ENCODE measurements at places on chromosomes 4 and X.
A peak's percentile ranks its signal among the peaks of the same experiment; 100 is the strongest.

DNA sequence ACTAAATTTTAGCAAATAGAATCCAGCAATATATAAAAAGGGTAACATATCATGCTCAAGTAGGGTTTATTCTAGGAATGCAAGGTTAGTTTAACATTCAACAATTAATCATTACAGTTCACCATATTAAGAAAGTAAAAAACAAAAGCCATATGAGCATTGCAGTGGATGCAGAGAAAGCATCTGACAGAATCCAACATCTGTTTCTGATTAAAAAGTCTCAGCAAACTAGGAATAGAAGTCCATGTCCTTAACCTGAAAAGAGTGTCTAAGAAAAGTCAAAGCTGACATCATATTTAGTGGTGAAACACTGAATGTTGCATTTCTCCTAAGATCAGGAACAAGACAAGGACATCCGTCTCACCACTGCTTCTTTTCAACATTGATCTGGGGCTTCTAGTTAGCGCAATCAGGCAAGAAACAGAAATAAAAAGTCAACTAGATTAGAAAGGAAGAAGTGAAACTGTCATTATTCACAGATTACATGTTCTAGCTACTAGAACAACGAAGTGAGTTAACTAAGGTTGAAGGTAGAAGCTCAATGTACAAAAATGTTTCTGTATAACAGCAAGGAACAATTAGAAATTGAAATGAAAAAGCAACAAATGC is 49.3 kb downstream of the MRPL1 start:
- no peak for DNase-seq

DNA sequence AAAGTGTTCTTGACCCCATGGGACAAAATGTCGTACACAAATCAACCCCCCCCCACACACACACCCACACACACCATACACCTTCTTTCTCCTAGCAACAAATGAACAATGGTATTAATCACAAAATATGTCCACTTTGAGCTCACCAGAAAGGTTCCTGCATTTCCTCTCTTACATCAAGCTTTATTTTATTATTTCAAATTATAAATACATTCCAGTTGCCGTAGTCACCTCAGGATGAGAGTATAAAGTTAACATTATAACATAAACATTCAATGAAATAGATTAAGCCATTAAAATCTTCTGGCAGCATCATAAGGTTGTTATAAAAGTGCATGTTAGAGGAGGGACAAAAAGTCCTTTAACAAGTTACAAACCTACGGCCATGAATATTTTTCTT is 7.3 kb downstream of the XK start:
- no peak for DNase-seq

DNA sequence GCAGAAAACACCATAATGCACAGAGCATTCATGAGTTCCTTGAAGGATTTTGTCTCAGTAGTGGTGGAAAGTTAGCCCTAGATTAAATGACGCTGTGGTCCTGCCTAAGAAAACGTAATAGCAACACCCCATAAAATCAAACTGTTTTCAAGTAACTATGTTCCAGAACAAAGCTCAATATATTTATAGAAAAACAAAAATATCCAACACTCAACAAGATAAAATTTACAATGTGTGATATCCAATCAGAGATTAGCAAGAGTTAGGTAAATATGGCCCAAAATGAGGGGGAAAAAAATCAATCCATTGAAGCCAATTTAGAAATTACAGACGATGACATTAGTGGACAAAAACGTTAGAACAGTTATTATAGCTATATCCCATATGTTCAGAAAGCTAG is 9.9 kb upstream of the GAB1 start:
- DNase-seq: no peak

- no peak for DNase-seq
These were observed 144.1 kb downstream of the SLC7A11 start for GRCh38 chr4:138097912-138098600.

- no peak for DNase-seq
These were observed 13.5 kb downstream of the SNCA start for GRCh38 chr4:89823416-89823815.

GRCh38 chr4:7020290-7020689 is 22.9 kb upstream of the TADA2B start:
- DNase-seq: no peak

DNA sequence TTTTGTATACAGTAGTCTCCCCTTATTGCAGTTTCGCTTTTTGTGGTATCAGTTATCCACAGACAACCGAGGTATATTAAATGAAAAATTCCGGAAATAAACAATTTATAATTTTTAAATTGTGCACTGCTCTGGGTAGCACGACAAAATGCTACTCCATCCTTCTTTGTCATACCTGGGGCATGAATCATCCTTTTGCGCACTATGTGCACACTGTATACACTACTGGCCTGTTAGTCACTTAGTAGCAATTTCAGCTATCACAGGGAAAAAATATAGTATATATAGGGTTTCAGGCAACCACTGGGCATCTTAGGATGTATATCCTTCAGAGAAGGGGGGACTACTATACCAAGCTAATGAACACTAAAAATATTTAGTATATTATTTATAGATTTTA is 198.8 kb upstream of the FAT4 start:
- DNase-seq: no peak

DNA sequence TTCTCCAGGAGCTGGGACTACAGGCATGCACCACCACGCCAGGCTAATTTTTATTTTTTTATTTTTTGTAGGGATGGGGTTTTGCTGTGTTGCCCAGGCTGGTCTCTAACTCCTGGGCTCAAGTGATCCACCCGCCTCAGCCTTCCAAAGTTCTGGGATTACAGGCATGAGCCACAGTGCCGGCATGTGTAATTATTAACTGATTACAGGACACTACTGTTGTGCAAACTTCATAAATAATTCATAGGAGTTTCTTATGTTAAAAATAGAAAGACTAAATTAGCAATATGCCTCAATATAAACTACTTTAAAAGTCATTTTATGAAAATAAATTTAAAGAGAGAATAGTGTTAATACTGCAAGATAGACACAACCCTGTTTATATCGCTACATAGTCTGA is 221.9 kb downstream of the SNCA start:
- DNase-seq: no peak

DNA sequence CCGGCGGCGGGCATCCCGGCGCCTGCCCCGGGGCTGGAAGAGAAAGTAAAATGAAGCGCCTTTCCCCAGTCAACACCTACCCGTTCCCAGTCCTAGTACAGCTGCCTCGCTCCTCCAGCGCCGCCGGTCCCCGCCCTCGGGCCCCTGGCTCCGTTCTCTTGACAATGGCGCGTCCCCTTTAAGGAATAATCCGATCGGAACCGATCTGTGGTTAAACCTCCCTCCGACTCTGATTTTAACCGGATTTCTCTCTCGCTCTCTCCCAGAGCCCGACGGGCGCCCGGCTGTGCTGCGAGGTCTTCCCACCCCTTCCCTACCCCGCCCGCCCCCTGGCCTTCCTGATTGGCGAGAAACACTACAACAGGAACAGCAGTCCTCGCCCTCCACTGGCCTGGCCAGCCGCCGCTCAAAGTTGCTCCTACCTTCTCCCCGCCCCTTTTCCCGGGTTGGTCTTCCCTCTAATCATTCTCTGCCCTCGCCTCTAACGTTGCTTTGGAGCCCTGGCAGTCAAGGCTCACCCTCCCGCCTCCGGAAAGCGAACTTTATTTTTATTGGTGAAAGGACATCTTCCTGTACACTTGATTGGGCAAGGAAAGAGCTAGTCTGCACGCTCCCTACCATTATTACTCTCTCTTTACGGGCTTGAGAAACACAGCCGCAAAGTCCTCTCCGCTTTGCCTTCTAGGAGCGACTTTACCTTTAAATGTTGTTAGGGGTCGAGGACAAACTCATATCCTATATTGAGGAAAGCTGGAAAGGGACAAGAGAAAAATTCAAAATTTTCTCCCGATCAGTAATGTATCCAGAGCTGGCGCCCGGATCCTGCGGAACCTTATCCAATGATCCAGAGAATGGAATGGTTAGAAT is at the start of gene FRYL:
Gene FRYL, minus strand, starts transcription at position 282 of the 867 bp plus-strand sequence. CDS start 145,869 bp downstream, outside the sequence.
- DNase-seq: peak; percentile 97

DNA sequence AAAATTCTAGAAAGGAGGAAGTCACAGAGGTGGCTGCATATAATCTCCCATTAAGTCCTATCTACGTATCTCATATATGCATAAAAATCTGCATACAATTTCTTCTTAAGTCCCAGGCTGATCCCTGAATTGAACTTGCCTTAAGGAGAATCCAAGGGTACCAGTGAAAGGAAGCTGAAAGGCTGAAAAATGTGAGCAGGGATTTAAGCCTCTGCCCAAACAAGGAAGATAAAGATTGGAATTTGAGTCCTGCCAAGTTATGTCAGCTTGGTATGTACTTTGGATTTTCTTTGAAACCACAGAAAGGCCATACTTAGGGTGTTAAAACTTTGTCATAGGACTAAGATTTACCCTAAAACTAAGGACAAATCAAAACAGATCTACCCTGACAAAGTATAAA is 26.5 kb upstream of the GEMIN8 start:
- DNase-seq: no peak

GRCh38 chr4:56102601-56103000 is 153.9 kb downstream of the CEP135 start:
- no peak for DNase-seq

GRCh38 chrX:11751261-11751660 is 6.8 kb upstream of the MSL3 start:
- no peak for DNase-seq

GRCh38 chr4:149997881-149998421 is 80.3 kb upstream of the DCLK2 start:
- DNase-seq: no peak

DNA sequence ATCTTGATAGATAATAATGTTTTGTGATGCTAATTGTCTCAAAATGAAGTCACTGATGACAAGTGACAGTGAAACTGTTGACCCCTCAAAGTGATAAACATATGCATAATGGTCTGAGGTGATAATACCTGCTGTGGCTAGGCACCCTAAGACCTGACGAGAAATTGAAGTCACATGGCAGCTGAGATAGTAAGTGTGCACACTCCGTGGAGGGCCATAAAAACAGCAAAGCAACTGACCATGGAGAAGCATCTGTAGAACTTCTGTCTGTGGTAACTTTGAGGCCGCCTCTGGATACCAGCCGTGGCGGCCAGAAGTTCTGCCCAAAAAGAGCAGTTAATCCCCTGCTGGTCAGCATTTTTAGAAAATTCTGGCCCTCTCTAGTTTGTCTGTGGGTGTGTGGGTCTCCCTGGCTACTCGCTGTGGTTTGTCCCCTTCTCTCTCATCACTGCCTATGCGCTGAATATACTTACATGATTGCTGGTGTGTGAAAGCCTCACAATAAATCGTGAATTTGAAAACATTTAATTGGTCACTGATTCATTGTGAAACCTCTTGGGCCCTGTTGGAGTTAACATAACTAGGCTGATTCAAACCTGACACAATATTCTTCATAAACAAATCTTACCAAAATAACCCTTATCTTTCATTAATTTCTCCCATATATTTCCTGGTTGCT is 50.6 kb downstream of the CCDC149 start:
- DNase-seq: no peak

GRCh38 chr4:80927420-80927819 is 103.1 kb upstream of the BMP3 start:
- DNase-seq: no peak

DNA sequence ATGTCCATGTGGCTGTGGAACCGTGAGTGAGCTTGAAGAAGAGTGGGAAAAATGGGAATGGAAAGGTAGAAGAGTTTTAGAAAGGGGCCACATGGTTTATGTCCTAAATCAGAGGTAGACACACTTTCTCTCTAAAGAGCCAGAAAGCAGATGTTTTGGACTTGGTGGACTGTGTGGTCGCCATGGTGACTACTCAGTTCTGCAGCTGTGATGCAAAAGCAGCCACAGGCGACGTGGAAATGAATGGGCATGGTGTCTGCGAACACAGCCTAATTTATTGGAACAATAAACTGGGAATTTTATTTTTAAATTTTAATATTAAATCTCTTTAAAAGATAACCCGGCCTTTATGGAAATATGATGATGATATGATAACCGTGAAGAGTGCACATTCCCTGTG is 386.0 kb upstream of the FAT1 start:
- DNase-seq: no peak

GRCh38 chr4:112589206-112589605 is 47.5 kb downstream of the ZGRF1 start:
- DNase-seq: no peak

GRCh38 chr4:89737888-89738287 is 99.1 kb downstream of the SNCA start:
- no peak for DNase-seq

GRCh38 chr4:183609151-183609550 is 49.8 kb downstream of the RWDD4 start:
- no peak for DNase-seq

DNA sequence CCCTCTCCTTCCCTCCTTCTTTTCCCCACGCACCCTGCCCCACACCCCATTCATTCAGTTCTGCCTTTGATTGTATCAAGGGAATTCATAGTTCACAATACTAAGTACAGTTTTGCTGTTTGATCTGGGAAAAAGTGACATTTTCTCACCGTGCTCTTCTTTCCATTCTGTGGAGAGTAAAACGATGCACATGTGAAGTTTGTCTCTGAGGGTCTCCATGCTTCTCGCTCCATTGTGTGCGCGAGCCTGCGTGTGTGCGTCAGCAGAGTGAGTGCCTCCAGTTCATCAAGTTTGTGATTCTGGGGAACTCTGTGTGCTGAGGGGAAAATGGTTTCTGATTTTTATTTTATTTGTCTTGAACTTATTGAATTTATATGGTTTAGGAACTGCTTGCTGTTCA is 1.9 kb downstream of the STK26 start:
- DNase-seq: no peak

GRCh38 chr4:169121861-169122382 is 111.9 kb upstream of the CBR4 start:
- no peak for DNase-seq

- no peak for DNase-seq
These were observed 13.4 kb downstream of the NSDHL start for GRCh38 chrX:152844256-152844655.

- DNase-seq: no peak
These were observed 51.9 kb upstream of the PAQR3 start for GRCh38 chr4:78990938-78991810.

DNA sequence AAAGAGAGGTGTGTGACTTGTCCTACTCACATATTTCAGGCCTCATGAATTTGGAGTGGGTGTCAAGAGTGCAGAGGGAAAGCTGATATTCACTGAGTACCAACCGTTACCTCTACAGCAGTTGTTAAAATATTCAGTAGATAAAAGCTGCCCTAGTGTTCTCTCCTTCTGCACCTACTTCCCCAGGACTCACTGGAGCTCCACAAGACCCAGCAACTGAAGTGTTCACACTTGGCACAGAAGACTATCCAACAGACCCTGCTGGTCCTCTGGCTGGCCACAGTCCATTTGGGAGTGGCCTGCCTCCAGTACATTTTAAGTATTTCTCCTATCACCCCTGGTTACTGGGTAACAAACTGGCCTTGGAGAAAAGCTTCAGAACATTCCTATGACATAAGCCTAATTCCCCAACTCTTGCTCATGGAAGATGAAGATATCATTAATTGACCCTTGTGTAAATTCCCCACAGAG is 70.8 kb downstream of the PPARGC1A start:
- no peak for DNase-seq
